Aorta (tissue), 5 donors: ENCODE measurements at places on chromosomes 12 and 14. TPM values are rescaled to one million over a fixed set of nuclear protein-coding genes. Genes with fewer than 3 reads are reported as not detected.

Gene GLI1
- total RNA-seq: 2.4 TPM

Gene TOMM20L
- not detected for total RNA-seq

Gene GLIPR1L1
- not detected for total RNA-seq

Gene REP15
- total RNA-seq: 6.6 TPM

GRCh38 chr12:92912052-92912451 lies 17.0 kb downstream of the EEA1 start:
- DNase-seq: no peak
- no peaks in the 10 kb centered on the region for H3K27me3 ChIP-seq
- H3K27ac ChIP-seq: no peak overlapping the region

GRCh38 chr12:57094208-57095160 lies 5.6 kb downstream of the NAB2 start:
- H3K4me1 ChIP-seq: no peaks in the 10 kb centered on the region
- peak overlapping the region; percentile 18 for H3K27ac ChIP-seq
- H3K27me3 ChIP-seq: no peaks in the 10 kb centered on the region

DNA sequence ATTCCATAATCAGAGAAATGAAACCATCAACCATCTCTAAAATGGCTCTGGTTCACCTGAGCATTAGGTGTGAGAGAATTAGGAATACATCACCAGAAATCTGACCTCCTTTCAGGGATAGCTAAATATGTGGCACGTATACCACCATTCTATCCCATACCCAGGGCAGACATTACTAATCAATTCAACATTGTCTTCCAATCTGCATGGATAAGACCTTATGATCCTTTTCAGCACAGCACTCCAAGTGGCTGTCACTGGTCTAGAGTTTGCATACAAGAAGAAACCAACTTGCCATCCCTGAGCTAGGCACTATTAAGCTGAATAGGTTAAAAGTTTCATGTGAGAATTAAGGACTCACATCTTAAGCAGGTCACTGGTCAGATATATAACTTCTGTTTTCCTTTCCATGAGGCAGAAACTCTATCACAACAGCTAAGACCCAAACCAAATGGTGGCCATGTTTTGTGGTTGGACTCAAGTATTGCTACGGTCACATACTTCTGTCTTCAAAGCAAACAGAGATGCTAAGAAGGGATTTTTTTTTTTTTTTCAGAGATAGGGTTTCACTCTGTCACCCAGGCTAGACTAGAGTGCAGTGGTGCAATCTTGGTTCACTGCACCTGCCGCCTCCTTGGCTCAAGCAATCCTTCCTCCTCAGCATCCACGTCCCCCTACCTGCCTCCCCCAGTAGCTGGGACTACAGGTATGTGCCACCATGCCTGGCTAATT lies 249.0 kb downstream of the DPF3 start:
- no peak for DNase-seq
- H3K4me1 ChIP-seq: no peaks in the 10 kb centered on the region
- no peaks in the 10 kb centered on the region for H3K36me3 ChIP-seq
- no peaks in the 10 kb centered on the region for H3K27me3 ChIP-seq
- no peak overlapping the region for H3K4me3 ChIP-seq

- no peaks in the 10 kb centered on the region for H3K4me1 ChIP-seq
- no peaks in the 10 kb centered on the region for H3K36me3 ChIP-seq
- no peak for DNase-seq
- no peak overlapping the region for H3K27ac ChIP-seq
Observed at GRCh38 chr12:67357376-67358125, 88.4 kb downstream of the CAND1 start.

DNA sequence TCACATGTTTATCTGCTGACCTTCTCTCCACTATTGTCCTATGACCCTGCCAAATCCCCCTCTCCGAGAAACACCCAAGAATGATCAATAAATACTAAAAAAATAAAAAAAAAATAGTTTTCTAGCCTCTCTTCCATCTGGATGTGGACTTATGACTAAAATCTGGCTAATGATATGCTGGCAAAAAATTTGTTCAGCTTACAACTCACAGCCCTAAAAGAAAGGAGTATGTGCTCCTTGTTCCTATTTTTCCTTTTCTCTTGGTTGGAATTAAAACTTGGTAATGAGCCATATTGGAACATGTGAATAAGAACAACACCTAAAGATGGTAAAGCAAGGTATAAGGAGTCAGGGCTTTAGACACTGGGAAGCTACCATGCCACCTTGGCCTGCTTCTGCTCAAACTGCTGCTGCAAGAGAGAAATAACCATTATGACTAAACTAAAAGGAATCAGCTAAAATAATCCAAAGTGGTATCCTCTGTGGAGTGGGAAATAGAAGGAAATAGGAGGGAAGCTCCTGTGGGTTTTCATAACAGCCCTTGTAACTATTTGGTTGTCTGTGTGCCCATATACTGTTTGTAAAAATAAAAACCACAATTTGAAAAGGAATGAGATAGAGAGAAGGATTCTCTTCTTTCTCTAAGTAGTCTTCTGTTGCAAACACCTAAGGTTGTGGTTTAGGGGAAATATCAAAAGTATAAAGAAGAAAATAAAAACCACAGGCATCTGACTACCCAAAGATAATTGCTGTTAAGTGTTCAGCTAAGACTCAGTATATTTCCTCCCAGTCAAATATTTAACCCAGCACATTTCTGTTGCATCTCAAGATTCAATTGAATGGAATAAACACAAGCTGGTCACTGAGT lies 53.8 kb downstream of the SDR9C7 start:
- no peaks in the 10 kb centered on the region for H3K4me1 ChIP-seq
- H3K36me3 ChIP-seq: no peaks in the 10 kb centered on the region
- no peak overlapping the region for H3K4me3 ChIP-seq
- no peak overlapping the region for H3K27ac ChIP-seq
- no peak for DNase-seq
- H3K27me3 ChIP-seq: no peaks in the 10 kb centered on the region

DNA sequence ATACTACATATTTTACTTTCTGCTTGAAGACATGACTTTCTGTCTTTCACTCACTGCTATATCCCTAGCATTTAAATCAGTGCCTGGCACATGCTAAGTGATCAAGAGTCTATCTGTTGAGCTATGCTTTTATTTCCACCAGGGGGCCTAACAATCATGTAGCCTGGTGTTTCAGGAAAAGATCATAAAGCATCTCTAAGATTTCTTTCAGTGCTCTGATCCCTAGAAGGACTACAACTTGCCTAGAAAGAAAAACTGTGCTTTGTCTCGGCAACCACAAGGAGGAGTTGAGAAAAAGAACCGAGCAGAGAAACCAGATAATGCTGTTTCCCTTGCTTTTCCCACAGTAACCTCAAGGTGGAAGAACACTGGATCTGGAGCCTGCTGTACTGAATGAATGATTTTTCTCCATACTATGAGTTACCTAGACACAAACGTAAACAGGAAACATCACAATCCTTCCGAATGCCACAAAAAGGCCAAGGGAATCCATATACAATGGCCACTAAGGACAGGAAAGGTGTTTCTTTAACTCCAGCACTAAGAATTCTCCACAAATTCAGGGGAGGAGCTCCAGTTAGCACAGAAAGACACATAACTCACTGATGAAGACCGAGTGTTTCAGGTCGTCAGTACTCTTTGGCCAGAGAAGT lies 1.2 kb downstream of the CRY1 start:
- no peaks in the 10 kb centered on the region for H3K27me3 ChIP-seq
- H3K4me3 ChIP-seq: peak overlapping the region; percentile 61
- H3K36me3 ChIP-seq: no peaks in the 10 kb centered on the region
- no peaks in the 10 kb centered on the region for H3K4me1 ChIP-seq
- H3K27ac ChIP-seq: peak overlapping the region; percentile 98

DNA sequence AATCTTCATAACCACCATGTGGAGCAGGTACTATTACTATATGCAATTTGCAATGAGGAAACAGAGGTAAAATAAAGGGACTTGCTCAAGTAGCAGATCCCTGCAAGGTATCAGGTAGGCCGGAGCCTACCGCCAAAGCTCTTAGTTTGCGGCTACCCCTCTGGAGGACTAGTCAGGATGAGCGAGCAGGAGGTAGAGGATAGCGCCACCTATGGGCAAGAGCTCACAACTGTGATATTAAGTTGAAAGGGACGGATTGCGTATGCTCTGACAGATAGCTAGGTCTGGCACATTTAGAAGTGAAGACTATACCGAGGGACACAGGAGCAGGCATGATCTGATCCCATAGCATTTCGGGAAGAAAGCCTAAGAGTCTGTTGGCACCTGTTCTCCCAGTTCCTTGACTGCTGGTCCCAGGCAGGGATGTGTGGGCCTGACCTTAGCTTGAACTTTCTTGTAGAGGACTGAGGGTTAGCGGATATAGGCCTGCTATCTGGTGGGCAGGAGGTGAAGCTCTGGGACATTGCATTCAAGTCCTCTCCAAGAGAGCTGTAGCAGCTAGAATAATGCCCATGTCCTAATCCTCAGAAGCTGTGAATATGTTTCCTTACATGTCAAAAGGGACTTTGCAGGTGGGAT lies 48.0 kb downstream of the SLC17A8 start:
- no peak overlapping the region for H3K4me3 ChIP-seq
- no peak for DNase-seq
- no peaks in the 10 kb centered on the region for H3K27me3 ChIP-seq
- H3K36me3 ChIP-seq: no peaks in the 10 kb centered on the region

DNA sequence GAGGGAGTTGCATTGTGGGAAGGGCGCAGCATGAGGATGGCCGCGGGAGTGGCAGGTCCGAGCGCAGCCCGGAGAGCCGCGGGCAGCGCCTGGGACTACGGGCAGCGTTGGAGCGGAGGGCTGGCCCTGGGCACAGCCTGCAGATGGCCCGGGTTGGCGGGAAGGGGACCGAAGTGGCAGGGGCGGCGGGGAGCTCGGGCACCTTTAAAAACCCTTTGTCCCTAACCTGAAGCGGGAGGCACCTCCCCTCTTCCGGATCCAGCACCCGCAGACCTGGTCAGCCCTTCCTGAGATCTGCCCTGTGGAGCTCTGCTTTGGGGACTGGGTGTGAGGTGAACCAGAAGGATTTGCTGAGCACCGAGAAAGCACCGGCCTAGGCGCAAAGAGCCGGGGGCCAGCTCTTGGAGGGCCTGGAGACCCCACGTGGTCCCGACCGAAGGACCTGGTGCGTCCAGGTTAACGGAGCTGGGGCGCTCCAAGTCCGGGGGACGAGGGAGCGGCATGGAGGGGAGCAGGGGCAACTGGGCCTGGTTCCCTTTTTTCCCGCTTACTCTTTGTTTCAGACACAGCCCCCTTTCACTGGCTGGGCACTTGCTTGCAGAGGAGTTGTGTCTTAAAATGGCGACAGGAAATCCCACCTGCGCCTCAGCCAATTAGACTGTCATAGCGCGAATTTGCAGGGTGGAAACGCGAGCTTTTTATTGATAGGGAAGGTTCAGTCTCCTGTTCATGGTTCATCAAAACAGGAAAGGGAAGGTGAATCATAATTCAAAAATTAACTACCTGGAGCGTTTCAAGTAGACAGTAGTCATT lies 792 bp upstream of the SLC38A1 start:
- H3K4me1 ChIP-seq: no peaks in the 10 kb centered on the region
- H3K36me3 ChIP-seq: no peaks in the 10 kb centered on the region
- no peak for DNase-seq
- H3K27me3 ChIP-seq: no peaks in the 10 kb centered on the region

- H3K27me3 ChIP-seq: peaks cover 3% of the 10 kb centered on the region
- H3K36me3 ChIP-seq: no peaks in the 10 kb centered on the region
- H3K4me3 ChIP-seq: no peak overlapping the region
- no peaks in the 10 kb centered on the region for H3K4me1 ChIP-seq
- H3K27ac ChIP-seq: no peak overlapping the region
Observed at GRCh38 chr12:65126482-65126881, 5.4 kb upstream of the WIF1 start.

DNA sequence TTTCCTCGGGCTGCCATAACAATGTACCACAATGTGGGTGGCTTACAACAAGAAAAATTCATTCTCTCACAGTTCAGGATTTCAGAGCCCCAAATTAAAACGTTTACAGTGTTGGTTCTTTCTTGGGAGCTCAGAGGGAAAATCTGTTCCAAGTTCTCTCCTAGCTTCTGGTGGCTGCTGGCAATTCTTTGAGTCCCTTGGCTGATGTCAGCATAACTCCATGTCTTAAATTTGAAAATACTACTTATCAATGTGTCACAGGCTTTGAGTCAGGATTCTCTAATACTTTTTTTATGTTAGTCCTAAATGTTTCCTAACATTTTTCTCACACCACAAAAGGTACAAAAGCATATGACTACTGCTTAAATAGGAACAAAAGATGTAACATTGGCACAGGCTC lies 198.4 kb upstream of the ATXN7L3B start:
- no peak overlapping the region for H3K4me3 ChIP-seq
- no peaks in the 10 kb centered on the region for H3K4me1 ChIP-seq
- H3K27me3 ChIP-seq: no peaks in the 10 kb centered on the region
- DNase-seq: no peak
- H3K36me3 ChIP-seq: no peaks in the 10 kb centered on the region

GRCh38 chr12:126156806-126157574 lies 1091.8 kb downstream of the AACS start:
- H3K4me1 ChIP-seq: no peaks in the 10 kb centered on the region
- no peak for DNase-seq

DNA sequence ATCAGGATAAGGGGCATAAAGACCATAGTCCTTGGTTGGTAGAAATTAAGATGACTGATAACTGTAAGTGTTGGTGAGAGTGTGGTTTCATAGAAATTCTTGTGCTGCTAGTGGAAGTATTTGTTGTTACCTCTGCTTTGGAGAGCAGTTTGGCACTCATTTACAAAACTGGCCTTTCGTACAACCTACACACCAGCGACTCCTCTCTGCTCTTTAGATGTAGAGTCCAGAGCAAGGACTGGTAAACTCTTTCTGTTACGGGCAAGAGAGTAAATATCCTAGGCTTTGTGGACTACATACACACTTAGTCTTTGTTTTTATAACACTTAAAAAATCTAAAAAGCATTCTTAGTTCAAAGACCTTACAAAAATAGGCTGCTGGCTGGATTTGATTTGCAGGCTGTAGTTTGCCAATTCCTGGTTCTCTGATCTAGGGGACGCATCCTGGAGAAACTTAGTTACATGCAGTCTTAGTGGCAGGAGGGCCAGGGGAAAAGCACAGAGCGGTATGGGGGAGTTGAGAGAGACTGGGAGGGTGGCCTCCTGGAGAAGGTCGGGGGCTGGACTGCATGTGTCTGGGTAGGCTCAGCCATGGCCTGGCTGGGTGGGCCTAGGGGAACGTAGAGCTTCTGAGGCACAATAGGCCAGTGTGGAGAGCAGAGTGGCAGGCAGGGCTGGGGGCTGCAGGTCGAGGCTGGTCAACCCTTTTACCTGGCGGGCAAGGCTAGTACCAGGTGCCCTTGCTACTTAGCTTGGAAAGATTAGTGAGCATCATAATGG lies 55.3 kb upstream of the AMN start:
- DNase-seq: no peak
- no peaks in the 10 kb centered on the region for H3K27me3 ChIP-seq
- no peaks in the 10 kb centered on the region for H3K36me3 ChIP-seq
- H3K27ac ChIP-seq: no peak overlapping the region
- no peaks in the 10 kb centered on the region for H3K4me1 ChIP-seq
- no peak overlapping the region for H3K4me3 ChIP-seq

DNA sequence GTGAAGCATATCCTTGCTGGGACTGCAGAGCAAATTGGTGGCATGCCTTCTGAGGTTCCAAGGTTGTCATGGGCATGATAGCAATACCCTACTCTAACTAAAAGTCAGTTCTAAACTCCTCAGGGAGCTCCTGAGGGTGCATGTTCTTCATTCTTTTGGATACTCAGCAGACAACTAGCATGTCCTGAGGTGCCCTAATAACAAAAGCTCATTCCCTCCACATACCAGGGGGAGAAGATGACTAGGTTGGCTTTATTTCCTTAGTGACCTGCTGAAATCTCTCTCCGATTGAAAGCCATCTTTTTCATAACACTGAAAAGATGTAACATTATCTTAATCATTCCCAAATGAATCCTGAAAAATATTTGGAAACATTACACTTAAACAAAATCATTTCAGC lies 188.7 kb upstream of the IGF1 start:
- H3K27ac ChIP-seq: no peak overlapping the region
- H3K4me3 ChIP-seq: no peak overlapping the region
- no peaks in the 10 kb centered on the region for H3K27me3 ChIP-seq
